ENCODE measurements at places on chromosomes 11 and 22. TPM values are rescaled to one million over a fixed set of nuclear protein-coding genes. Genes with fewer than 3 reads are reported as not detected.

DNA sequence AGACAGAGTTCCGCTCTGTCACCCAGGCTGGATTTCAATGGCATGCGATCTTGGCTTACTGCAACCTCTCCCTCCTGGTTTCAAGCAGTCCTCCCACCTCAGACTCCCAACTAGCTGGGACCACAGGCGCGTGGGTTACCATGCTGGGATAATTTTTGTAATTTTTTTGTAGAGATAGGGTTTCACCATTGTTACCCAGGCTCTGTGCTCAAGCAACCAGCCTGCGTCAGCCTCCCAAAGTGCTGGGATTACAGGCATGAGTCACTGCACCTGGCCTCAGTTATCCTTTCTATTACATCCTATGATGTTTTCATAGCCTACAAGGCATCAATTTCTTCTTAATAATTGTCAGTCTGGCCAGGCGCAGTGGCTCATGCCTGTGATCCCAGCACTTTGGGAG, 36.5 kb downstream of the LRRC74B start:
- peak; percentile 26 for DNase-seq

- DNase-seq = peak; percentile 83
Observed at GRCh38 chr22:32796865-32797573, 4.5 kb upstream of the TIMP3 start.

DNA sequence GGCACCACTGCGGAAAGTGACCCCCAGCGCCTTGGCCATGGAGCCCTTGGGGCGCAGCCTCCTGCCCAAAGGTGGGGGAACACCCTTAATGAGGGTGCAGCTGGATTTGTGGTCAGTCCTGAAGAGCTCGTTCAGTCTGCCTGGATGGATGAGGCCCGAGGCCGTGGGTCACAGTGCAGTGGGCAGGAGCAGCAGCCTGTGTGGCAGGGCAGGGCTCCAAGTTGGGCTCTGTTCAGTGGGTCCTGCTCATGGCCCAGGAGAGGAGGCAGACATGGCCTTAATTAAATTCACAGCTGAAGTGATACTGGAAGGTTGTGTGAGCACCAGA, 33.3 kb downstream of the FAM83F start:
- no peak for DNase-seq

GRCh38 chr11:99803501-99803900, 782.8 kb downstream of the CNTN5 start:
- DNase-seq = no peak

DNA sequence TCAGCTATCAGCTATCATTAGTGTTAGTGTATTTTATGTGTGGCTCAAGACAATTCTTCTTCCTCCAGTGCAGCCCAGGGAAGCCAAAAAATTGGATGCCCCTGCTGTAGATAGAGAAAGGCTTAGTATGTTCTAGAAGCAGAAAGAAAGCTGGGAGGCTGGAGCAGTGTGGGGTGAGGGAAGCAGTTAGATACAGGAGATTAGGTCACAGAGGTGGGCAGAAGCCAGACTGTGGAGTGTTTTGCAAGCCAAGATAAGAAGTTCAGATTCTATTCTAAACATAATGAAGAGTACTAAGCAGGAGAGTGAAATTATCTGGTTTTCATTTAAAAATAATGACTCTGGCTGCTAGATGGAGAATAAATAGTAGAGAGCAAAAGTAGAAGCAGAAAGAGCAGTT, 381.7 kb downstream of the DCDC1 start:
- DNase-seq = no peak

GRCh38 chr11:18312012-18312411, 9.9 kb downstream of the HPS5 start:
- DNase-seq = no peak

DNA sequence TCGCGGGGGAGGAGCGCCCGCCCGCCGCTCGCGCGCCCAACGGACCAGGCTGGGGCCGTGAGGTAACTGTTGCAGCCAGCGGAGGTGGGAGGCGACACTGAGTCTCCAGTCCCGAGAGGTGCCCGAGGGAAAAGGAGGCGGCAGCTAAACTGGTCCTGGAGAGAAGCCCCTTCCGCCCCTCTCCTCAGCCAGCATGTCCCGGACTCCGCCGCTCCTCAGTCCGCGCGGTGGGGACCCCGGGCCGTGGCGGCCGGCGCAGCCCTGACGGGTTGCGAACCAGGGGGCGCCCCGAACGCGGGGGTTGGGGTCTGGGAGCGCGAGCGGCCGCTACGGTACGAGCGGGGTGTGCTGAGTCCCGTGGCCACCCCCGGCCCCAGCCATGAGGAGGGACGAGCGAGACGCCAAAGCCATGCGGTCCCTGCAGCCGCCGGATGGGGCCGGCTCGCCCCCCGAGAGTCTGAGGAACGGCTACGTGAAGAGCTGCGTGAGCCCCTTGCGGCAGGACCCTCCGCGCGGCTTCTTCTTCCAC, at the start of gene PDE3B:
PDE3B (plus strand) TSS at position 108 of the 529 bp plus-strand sequence; CDS start at position 380, 272 bp downstream.
- peak; percentile 82 for DNase-seq

DNA sequence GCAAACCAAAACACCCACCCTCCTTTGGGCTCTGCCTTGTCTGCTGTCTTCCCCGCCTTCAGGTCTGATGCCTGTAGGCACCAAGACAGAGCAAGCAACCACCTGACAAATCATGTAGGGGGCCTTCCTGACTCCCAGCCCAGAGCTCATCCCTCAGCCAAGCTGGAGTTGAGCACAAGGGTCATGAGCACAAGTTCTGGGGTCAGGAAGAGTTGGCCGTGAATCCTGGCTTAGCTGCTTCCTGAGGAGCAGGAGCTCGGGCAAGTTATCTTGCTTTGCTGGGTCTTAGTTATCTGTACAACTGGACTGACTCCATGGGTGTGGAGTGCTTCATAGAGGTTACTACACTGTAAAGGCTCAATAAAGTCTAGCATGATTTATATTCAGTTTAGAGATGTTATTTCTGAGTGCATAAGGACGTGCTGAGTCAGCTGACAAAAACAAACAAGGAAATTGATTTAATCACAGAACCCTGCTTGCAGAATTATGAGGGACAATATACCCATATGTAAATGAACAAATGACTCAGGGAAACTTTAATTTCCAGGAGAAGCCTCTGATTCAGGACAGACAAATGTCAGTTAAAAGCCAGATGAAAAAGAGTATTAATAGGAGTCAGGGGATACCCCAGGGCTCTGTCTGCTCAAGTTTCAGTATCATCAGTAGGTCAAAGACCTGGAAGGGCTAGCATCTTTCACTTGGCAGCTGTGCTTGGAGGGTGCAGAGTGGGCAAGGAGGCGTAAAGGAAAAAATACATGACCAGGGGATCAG, 15.0 kb upstream of the APOA1 start:
- DNase-seq = no peak

- DNase-seq = no peak
Observed at GRCh38 chr22:50396751-50397370, 53.7 kb downstream of the PPP6R2 start.

DNA sequence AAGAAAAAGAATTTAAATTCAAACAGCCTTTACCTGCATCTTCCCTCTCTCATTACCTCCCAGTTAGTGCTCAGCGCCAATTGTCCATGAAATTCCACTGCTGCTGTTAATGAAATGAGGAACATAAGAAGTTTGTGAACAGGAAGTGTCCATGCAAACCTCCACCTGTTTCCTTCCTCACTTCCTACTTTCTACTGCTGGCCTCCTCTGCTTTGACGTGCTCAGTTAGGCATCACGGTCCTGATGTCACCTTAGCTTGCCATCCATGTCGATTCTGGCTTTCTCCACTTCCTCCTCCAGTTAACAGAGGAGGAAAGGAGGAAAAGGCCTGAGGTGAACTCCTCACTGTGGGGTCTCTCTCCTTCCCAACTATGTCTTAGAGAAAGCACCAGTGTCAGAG, 26.9 kb upstream of the HTR3A start:
- DNase-seq = no peak

DNA sequence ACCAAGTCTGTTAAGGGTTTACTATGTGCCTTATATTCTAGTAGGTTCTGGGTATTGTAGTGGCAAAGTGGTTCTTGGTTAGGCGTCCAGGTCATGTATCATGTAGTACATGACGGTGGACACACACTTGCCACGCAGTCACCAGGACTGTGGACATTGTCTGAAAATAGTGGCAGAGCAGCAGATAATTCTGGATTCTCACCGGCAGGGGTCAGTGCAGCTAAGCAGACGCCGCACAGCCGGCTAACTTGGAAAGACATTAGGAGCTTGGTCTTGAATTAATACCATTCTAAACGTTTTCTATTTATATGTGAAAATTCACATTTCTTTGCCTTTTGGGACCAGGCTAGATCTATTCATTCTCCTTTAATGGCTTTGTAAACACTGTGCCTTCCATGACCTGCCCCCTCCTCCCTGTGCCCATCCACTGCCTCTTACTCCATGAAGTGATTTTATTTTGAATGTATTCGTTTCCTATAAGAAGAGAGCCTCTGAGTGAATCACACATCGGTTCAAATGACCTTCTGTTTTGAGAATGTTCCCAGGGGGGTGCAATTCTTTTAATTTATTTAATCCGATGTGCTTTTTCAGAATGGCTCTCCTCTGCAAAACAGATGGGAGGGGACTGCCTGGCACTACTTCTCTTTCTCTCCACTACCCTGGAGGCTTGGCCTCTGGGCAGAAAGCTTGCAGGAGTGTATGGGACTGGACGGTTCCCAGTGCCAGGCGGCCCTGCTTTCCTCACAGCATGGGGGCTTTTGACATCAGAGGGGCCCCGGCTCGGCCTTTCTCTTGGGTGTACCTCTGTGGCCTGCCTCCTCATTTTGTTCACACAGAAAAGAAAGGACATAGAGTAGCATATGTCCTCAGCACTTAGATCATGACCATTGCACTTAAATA, 378.0 kb downstream of the NTM start:
- no peak for DNase-seq

GRCh38 chr11:67254798-67255197, 11.5 kb upstream of the GRK2 start:
- peak; percentile 41 for DNase-seq

DNA sequence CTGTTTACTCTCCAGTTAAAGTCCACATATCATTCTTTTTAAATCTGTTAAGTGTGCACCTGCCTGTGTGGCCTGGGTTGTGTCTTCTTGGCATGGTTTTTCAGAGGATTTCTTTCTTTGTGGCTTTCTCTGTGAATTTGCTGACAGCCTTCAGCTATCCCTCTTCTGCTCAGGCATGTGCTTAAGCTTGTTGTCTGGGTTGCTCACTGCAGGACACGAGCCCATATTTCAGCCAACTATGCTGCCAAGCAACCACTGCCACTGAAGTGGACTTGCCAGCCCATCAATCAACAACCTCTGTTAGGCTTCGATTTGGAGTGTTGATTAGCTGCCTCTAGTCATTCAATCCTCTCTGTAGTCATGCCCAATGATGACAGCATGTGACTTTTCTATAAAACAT, 18.4 kb downstream of the OR51I2 start:
- DNase-seq = no peak

The OR4D5 gene
- not detected for total RNA-seq

The SCUBE1 gene
- 1.1 TPM for total RNA-seq

The SERHL2 gene
- 23.7 TPM for total RNA-seq

The CARD10 gene
- 15.8 TPM for total RNA-seq

The MS4A4E gene
- total RNA-seq = 0.60 TPM

The SCN2B gene
- not detected for total RNA-seq

Measured in suprapubic skin (tissue), 4 donors.